ENCODE measurements at places on chromosomes 6 and 20.

DNA sequence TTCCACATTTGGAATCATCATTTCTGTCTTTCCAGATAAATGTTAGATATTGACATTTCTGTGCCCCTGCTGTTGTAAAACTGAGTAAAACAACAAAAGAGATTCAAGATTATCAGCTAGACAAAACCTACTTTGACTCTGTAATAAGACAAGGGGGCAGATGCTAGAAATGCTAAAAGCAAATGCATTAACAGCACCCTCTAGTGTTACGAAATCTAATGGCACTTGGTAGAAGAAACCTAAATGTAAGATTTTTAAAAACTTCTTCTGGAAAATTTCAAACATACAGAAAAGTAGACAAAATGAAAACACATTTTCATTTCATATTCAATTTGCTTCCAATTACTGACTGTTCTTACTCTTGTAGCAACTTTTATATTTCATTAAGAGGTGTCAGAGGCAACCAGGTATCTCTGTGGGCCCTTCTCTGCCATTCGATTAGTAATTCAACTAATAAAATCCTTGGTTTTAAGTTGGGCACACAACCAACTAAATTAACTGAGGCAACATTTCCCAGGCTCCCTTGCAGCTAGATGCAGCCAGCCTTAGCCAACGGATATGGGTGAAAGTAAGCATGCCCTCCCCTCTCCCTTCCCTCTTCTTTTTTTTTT is 45.0 kb downstream of the SLC23A2 start:
- no peak for DNase-seq

DNA sequence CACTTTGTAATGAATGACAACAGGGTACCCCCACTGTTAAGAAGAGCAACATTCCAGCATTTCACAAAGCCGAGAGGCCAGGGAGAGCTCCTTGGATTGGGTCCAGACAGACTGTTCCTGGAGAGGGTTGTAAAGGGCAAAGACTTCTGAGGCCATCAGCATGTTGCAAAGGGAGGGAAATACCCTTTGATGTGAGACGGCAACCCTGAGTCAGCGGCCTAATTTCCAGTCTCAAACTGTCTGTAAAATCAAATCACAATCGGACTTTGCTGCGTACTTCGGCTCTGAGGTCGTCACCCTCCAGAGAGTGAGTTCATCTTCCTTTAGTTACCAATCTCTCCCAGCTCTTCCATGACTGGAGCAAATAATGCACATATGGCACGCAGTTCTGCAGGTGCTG is 101.0 kb upstream of the DTNBP1 start:
- DNase-seq = no peak

DNA sequence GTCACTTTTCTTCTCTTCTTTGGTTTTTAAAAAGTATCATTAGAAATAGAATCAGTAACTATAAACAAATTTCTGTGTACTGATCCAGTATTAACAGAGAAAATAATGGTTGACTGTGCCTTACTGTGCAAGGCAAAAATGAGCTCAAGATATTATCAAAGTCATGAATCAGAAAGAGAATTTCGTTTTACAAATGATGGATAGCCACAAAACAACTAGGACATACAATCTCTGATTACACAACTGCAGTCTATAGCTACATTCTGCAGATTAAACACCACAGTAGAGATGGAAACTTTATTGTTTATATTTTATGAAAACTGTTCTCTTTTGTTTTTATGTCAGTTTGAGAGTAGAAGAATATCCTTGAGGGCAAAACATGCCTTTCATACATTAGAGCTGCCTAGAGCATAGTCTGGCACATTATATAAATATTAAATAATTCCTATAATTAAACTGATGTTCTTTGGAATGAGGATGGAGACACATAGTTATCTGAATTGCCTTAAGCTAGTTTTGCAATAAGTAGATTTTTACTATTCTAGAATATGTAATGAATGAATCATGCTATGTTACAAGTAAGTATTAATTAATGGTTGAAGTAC is 333.1 kb downstream of the LAMA2 start:
- no peak for DNase-seq

- DNase-seq = no peak
These were observed 74.1 kb downstream of the TRMT11 start for GRCh38 chr6:126060400-126060799.

DNA sequence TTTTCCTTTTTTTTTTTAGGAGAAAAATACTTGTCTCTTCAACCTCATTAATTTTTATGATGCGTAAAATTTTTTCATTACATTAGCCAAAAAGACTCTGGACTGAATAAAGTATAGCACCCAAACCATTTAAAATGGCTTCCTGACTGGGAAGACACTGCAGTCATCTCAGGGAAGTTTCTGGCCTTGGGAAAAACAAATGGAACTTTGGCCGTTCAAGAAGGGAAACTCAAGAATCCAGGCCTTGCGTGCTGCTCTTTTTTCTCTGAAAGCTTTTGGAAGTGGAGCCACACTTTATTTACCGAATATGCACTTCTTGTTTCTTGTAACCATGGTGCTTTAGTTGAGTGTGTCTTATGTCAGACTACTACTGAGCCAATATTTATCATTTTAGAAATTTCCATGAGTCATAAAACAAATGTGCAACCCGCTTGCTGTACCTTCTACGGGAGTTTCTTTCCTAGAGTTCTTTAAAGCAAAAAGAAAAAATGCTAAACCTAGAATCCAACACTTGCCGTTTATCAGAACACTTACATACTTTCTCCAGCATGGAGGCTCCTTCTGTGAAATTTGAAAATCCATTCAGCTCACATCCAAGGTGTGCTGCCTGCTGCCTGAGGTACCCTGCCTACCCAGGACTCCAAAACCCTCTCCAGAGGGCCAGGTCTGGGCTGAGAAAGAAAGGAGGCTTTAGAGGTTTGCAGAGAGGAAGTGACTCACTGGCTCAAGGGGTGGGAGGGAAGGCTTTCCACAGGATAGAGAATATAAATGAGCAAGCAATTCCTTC is 11.5 kb upstream of the DSTN start:
- no peak for DNase-seq

DNA sequence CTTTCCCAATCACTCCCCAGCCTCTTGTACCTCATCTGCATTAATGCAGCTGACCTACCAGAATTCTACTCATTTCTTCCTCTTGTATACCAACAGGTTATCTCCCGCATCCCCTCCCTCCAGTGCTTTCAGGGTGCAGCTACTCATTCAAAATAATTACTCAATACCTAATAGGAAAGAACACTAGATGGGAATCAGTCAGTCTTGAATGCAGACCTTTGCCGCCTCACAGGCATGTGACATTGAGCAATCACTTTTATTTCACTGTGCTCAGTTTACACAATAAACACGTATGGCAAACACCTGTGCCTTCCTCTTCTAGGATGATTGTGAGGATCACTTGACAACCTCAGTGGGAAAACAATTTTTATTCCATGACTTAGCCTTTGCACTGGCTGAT is 13.3 kb downstream of the ZSCAN31 start:
- no peak for DNase-seq

DNA sequence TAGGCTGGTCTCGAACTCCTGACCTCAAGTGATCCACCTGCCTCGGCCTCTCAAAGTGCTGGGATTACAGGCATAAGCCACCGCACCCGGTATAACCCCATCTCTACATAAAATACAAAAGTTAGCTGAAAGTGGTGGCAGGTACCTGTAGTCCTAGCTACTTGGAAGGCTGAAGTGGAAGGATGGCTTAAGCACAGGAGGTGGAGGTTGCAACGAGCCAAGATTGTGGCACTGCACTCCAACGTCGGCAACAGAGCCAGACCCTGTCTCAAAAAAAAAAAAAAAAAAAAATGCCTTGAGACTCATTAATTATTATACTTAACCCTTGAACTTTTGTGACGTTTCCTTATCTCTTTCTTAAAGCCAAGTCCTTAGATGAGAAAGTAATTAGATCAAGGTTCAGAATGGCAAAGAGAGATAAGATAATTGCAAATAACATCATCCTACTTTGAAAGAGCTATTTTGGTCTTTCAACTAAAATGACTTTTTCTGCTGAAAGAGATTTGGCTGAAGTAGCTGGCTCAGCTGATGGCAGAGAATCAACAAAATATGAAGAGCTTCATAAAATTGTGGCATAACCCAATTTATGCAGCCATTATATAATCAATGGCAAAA is 4.7 kb upstream of the SHLD1 start:
- DNase-seq = no peak

DNA sequence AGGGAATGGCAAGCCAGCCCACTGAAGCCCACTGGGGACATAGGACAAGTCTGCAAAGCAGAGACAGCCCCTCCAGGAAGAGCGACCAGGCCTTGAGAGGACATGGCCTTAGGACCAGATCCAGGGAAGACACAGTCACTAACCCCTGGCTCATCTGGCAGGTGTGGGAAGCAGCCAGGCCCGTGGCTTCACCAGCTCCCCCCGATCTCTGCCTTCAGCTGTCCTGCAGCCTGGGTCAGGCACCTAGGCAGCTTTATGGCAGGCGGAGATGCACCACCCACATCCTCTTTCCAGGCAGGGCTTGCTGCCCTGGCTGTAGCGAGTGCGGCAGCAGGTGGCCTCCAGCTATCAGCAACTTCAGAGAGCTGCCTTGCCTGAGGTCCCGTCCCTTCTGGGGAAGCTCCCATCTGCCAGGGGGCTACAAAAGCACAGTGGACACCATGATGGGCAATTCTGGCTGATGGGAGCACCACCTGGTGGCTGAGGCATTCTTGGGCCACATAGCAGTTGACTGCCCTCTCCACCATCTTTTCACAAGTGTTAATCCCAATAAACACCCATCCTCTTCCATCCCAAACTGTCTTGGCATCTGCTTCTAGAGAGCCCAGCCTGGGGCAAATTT is 85.8 kb downstream of the DZANK1 start:
- DNase-seq = no peak

DNA sequence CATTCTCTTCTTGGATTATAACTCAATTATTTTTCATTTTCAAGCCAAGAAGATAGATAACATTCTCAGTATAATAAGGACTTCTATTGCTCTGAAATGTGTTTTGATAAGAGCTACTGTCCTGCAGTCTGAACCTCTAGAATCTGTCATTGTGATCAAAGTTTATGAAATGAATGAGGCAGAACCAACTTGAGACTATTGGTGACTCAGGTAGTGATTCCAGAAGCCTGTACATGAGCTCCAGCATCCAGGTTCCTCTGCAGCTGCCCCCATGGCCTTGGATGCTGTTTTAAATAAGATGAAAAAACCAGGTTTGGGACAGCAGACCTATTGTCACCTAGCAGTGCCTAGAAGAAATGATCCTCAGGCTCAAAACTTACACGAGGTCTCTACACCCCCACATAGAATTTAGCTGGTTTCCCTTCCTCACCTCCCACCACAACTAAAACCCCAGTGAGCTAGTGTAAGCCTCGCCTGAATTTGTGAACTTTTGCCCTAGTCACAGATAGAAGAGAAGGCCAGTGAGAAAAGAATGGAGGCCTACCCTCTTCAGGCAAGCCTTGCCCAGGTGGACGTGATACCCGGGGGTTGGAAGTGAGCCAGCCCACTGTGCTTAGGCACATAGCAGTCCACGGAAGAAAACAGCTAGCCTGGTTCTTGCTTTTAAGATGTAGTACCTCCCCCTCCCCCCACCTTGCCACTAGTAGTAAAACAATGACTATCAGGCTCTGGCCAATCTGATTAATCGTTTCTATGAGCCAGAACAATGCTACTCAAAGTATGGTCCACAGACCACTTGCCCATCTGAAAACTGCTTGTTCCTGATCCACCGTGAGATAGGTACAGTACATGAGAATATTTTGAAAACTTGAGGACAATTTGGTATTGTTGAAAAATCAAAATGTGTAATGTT is 73.0 kb upstream of the SYNJ2 start:
- no peak for DNase-seq

DNA sequence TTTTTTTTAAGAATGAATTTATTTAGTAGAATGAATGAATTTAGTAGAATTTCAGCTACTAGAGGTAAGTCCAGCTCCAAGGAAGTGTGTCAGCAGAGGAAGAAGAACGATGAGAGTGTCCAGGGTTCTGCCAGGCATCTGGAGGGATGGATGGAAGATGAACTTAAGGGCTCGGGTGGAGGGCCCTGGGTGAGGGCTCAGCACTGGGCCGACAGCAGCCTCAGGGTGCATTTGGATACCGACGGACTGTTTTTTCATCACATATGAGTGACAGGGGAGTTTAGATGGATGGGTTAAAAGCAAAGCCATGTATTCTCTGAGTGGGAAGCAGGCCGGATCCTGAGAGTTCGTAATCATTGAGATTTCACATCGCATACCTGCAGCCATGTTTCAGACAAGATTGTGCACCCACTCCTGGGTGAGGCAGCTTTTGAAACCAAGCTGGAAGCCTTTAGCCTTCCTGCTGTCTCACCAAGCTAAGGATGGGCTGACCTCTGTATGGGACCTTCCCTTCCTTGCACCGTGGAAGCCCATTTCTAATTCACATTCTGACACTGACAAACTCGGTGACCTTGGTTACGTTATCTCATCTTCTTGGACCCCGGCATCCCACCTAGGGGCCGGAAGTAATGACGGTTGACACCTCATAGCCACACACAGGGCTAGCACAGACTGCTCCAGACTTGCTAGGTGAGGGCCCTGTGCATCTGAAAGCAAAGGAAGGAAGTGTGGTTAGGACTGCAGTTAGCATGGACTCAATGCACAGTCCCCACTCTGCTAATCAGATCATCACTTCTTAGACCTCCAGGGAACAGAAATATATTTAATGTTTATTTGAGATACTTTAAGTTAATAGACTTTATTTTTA is 228.5 kb downstream of the SLC24A3 start:
- DNase-seq = no peak

- no peak for DNase-seq
These were observed 185.0 kb downstream of the ERMARD start for GRCh38 chr6:169936355-169936975.

- DNase-seq = no peak
These were observed 10.9 kb upstream of the MRGBP start for GRCh38 chr20:62785393-62785792.

GRCh38 chr6:53327017-53327395 is 21.7 kb downstream of the ELOVL5 start:
- no peak for DNase-seq

- no peak for DNase-seq
These were observed 277.0 kb downstream of the PRL start for GRCh38 chr6:22019857-22020256.

DNA sequence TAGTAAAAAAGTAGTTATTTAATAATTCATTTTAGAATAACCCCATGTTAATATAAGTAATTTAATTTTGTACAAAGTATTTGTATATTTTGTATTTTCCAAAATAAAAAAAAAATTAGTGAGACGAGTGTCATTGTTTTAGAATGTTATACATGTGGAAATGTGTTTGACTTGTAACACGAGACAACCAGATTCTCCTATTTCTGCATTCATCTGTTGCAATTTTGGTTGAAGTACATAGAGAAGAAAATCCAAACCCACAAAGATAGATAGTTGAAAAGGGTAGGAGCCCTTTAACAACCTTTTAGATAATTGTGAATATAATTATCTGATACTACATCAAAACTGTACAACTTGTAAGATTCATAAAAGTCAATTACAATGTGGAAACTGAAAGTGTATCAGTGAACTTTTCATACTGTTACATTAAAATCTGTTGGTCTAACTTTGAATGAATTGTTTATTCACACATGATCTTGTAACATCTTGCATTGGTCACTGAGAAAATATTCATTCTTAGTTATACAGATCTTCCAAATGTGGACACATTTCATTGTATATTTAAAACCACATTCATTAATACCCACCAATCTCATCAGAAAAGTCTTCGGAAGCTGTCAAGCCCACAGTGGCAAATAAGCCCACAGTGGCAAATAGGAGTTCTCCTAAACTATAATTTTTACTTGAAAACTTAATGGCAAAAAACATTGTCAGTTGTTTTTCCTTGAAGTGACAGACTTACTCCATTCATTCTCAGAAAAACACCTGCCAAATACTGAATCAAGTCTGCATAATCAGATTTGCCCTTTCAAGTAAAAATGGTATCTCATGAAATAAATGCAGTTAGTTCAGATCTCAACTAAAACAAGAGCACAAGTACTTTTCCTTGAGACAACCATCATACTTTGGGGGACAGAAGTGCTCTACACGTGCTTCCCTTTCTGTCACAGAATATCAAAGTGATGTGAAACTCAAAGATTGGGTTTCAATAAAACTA is 52.8 kb downstream of the FKBP5 start:
- no peak for DNase-seq
